ENCODE measurements at places on chromosomes 5 and 9.

- no peak for DNase-seq
Measured at GRCh38 chr5:96198356-96199058, 234.5 kb downstream of the PCSK1 start.

DNA sequence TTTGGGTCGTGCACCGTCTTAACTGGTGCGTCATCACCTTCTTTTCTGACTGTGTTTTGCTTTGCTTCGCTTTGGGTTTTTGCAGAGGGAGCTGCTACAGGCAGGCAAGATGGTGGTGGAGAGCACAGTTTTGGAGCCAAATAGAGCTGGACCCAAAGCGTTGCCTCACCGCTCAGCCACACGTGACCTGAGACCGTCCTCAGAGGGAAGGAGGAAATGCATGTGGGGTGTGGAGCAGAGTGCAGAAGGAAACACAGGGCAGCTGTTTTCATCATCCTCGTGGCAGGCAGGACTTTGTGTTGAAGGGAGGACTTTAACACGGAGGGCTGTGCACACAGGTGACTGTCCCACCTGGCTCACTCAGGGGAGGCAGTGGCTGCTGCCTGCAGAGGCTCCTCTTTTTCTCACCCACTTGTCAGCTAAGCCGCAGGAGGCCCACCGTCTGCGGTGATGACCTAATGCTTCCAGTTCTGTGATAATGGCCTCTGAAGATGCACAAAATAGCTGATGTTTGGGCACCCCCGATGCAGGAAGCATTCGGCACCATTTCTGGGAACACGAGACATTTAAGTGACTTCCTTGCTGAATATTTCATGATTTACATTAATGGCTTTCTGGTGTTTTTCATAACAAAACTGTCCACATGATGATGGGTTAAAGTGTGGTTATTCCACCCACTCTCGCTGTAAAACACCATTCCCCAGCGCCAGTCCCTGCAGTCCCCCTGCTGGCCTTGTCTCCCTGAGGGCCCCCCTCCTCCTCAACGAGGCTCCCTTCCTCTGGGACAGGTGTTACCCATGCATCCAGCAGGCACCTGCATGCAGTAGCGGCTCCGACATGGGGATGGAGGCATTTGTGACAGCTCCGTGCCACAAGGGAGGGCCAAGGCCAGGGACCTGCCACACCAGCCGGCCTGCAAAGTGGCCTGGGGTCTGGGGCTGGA is 12.4 kb upstream of the UBAC1 start:
- no peak for DNase-seq

GRCh38 chr5:113792806-113793205 is 279.3 kb downstream of the YTHDC2 start:
- no peak for DNase-seq

- peak; percentile 81 for DNase-seq
Measured at GRCh38 chr9:83596899-83597504, 25.9 kb upstream of the IDNK start.

- peak; percentile 40 for DNase-seq
Measured at GRCh38 chr5:7410936-7411511, 15.1 kb downstream of the ADCY2 start.

GRCh38 chr9:87282538-87282937 is 215.1 kb upstream of the DAPK1 start:
- DNase-seq: no peak

DNA sequence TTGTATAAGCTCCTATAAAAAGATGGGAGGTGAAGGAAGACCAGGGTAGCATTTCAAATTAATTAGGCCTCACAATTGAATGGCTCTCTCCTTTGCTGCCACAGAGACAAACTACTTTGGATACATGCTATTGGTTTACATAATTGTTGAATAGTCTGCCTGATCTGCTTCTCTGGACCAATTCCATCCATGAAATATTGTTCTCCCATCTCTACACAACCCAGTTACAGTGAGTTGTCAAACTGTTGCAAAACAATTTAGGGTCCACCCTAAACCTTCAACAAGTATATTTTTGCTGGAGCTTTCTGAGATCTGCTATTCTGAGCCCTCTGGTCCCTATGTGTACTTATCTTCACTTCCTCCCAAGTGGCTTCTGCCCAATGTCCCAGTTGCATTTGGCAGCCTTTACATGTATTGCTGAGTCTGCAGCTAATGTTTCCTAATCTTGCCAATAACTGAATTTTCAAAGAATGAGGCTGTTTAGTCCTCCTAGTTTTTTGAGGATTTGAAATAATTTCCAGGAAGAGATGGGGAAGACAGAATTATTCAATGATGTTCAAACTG is 38.9 kb downstream of the AGTPBP1 start:
- DNase-seq: no peak

- DNase-seq: no peak
Measured at GRCh38 chr9:71762900-71763653, 5.2 kb downstream of the CEMIP2 start.

GRCh38 chr5:7754997-7755596 is 95.8 kb downstream of the CFAP90 start:
- DNase-seq: peak; percentile 89
